ENCODE measurements at places on chromosomes 5 and 9.

GRCh38 chr9:70205366-70206020, 53.3 kb upstream of the SMC5 start:
- H3K27ac ChIP-seq: no peak overlapping the region
- no peak for DNase-seq
- H3K4me3 ChIP-seq: no peak overlapping the region
- no peaks in the 10 kb centered on the region for H3K36me3 ChIP-seq
- H3K27me3 ChIP-seq: no peaks in the 10 kb centered on the region
- H3K4me1 ChIP-seq: no peaks in the 10 kb centered on the region

DNA sequence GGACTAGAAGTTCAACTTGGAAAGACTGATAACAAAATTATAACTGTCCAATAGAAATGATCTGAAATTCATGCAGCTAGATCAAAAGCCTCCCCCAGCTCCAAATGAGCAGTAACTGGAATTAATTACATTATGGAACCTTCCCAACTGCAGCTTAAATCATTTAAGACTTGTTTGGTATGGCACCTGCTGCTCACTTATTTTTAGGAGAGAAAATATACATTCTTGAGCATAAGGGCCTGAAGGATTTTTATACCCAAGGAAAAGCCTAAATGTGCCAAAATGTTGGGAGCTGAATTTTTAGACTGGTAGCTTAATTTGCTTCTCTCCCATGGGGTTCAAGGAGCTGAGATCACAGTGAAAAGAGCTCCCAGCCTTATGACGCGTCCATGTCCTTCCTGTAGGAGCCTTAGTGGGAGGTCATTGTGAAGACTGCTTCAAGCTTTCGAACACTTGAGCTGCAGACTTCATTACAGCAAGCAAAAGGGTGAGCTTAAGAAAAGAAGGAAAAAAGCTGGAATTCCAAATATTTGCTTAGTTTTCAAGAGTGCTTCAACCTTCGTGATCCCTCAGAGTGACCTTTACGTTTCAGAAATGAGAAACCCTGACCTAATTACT, 276.0 kb downstream of the DMAC1 start:
- no peak for DNase-seq
- no peak overlapping the region for H3K4me3 ChIP-seq
- H3K27me3 ChIP-seq: no peaks in the 10 kb centered on the region
- no peak overlapping the region for H3K27ac ChIP-seq

DNA sequence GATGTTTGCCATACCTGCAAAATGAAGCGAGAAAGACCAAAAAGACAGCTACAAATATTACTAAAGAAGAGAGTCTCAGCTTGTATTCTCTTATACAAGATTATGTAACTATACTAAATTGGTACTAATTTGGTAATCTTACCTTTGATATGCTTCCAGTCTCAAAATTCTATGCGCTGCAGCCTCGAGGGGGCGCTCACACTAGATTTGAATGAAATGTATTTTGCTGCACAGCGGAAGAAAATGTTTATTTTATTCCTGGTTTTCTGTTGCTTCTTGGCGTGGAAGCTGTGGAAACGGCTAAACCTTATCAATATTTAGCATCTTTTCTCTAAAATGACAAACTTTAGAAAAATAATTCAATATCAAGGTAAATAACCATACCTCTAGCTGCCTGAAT, 267.0 kb upstream of the NUDT12 start:
- H3K27me3 ChIP-seq: no peaks in the 10 kb centered on the region
- H3K4me3 ChIP-seq: no peak overlapping the region
- no peaks in the 10 kb centered on the region for H3K4me1 ChIP-seq
- H3K27ac ChIP-seq: no peak overlapping the region

DNA sequence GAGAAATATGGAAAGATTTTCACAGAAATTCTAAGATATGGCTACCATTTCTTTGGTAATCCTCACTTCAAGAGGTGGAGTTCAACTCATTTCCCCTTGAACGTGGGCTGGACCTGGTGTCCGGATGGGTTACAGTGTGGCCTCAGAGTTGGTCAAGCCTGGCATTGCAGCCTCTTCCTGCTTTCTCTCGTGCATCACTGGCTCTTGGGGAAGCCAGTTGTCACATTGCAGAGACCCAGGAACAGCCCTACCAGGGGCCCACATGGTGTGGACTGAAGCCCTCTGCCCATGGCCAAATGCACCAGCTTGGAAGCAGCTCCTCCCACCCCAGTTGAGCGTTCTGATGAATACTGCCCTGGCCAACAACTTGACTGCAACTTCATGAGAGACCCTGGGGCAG, 47.7 kb upstream of the FCN1 start:
- peaks cover 99% of the 10 kb centered on the region for H3K27me3 ChIP-seq
- no peak overlapping the region for H3K27ac ChIP-seq
- no peak overlapping the region for H3K4me3 ChIP-seq
- H3K36me3 ChIP-seq: no peaks in the 10 kb centered on the region

DNA sequence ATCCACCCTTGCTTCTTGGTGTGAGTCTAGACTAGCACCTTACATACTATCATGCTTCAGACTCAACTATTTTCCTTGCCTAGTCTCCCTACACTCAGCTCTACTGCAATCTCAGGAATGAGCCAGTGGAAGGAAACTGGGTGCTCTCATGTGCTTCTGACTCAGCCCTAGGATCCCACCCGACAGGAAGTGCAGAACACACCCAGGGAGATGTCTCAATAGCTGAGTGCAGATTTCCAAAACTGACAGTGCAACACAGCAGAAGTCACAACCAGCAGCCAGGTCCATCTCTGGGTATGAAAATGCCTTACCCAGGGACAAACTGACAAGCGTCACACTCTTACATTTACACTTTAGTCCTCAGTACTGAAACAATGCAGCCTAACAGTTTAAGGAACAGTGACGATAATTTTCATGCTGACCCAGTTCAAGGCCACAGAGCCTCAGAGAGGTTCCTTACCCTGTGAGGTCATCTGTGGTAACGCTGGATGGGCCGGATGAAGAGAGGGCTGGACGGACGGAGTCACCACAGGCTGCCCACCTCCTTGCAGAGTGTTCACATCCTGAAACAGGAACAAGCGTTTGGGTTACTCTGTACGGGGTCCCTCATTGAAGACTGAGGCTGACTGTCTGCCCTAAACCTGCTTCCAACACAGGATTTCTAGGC, 33.0 kb downstream of the FKBP15 start:
- no peak for DNase-seq
- H3K4me1 ChIP-seq: no peaks in the 10 kb centered on the region
- no peaks in the 10 kb centered on the region for H3K27me3 ChIP-seq
- H3K36me3 ChIP-seq: peaks cover 22% of the 10 kb centered on the region
- no peak overlapping the region for H3K4me3 ChIP-seq

DNA sequence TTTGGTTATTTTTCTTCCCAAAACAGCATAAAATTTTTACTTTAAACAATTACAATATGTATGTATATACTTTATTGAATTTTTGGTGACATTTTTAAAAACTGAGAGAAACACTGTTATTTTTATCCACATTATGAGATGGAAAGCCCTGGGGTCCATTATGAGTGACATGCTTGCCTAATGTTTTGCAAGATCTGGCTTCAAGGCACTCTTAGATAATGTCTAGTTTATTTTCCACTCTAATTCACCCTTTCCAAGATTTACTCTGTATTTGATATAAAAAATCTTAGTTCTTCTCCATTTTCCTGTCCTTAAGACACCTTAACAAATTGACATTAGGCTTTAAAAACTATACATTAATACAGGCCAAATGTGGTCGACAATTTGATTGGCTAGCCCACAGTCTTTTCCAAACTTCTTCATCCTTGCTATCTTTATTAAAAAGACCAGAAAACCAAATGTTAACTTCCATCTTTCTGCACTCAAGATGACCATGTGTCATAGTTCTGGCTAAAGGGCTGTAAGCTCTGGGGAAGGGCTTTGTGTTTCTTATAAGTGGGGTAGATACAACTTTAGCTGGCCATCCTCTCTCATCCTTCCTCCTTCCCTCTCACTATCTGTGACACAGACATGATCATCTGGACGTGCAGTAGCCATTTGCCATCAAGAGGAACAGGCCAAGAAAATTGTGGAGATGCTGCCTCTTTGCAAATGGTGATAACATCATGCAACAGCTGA, 561.1 kb downstream of the PDE4D start:
- H3K36me3 ChIP-seq: no peaks in the 10 kb centered on the region
- no peak for DNase-seq
- no peaks in the 10 kb centered on the region for H3K4me1 ChIP-seq
- H3K27me3 ChIP-seq: no peaks in the 10 kb centered on the region
- no peak overlapping the region for H3K4me3 ChIP-seq

- H3K4me3 ChIP-seq: no peak overlapping the region
- no peaks in the 10 kb centered on the region for H3K36me3 ChIP-seq
- 0 out of 2 replicates have a peak, but pooled peaks cover 1% of the 10 kb centered on the region for H3K4me1 ChIP-seq
- no peak for DNase-seq
These were observed 70.6 kb upstream of the ANKH start for GRCh38 chr5:14942212-14942611.

- DNase-seq: no peak
- H3K27me3 ChIP-seq: no peaks in the 10 kb centered on the region
- H3K27ac ChIP-seq: no peak overlapping the region
- no peak overlapping the region for H3K4me3 ChIP-seq
These were observed 5.1 kb upstream of the CLINT1 start for GRCh38 chr5:157864067-157864466.

DNA sequence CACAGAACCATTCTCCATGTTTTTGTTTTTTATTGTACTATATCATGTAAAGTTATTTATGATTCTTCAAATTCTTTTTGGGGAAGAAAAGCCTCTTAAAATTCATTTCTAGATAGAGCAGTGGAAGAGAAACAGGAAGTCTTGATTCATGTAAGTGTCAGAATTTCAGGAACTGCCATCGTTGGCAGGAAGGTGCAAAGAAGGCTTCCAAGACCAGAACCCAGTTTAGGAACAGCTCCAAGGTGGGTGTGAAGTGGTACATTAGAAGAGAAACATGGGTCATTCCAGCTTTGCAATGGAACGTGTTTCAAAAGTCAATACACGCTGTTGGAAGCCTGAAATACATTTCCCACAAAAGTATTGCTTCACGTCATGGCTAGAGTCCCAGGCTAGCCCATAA, 14.8 kb downstream of the SAXO1 start:
- no peak for DNase-seq
- H3K4me3 ChIP-seq: no peak overlapping the region
- no peaks in the 10 kb centered on the region for H3K27me3 ChIP-seq
- H3K4me1 ChIP-seq: no peaks in the 10 kb centered on the region
- no peak overlapping the region for H3K27ac ChIP-seq
- no peaks in the 10 kb centered on the region for H3K36me3 ChIP-seq

DNA sequence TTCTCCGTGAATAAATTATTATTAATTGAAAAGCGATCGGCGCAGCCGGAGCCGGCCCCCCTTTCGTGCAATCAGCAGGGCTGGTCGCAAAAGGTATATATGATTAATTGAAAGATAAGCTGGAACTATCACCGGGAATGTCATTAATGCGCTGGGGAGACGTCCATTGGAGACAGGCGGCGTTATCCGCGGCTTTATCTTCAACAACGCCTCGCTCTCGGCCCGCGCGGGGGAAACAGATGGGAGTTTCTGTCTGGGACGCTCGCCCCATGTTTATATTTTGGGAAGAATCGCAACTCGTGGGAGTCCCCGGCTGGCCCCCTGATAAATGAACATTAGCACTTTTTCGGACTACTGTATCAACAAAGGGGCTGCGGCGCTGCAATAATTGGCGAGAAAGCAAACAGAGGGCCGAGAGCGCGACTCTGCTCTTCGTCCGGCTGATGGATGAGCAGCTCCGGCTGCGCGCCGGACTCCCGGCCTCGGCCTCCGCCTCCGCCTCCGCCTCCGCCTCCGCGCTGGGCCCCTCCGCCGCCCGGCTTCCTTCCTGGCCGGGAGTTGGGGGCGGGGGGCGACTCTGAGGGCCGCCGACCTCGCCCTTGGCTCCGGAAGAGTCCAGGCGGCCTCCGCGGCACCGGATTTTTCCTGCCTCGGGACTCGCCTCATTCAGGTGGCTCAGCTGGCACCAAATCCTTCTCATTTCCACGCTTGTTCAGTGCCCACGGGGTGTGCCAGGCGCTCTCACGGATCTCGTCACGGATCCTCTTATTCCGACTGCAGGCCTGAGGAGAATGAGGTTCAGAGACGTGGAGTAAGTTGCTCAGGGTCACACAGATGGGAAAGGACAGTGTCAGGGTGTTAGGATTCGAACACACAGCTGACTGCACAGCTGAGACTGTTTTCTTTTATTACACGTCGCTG, 3.6 kb upstream of the NKX2-5 start:
- peaks cover 68% of the 10 kb centered on the region for H3K27me3 ChIP-seq
- H3K36me3 ChIP-seq: no peaks in the 10 kb centered on the region
- H3K4me1 ChIP-seq: no peaks in the 10 kb centered on the region
- H3K27ac ChIP-seq: no peak overlapping the region
- no peak for DNase-seq

GRCh38 chr9:306907-307306, 92.2 kb downstream of the DOCK8 start:
- H3K27me3 ChIP-seq: no peaks in the 10 kb centered on the region
- H3K27ac ChIP-seq: no peak overlapping the region
- H3K36me3 ChIP-seq: no peaks in the 10 kb centered on the region
- no peaks in the 10 kb centered on the region for H3K4me1 ChIP-seq

DNA sequence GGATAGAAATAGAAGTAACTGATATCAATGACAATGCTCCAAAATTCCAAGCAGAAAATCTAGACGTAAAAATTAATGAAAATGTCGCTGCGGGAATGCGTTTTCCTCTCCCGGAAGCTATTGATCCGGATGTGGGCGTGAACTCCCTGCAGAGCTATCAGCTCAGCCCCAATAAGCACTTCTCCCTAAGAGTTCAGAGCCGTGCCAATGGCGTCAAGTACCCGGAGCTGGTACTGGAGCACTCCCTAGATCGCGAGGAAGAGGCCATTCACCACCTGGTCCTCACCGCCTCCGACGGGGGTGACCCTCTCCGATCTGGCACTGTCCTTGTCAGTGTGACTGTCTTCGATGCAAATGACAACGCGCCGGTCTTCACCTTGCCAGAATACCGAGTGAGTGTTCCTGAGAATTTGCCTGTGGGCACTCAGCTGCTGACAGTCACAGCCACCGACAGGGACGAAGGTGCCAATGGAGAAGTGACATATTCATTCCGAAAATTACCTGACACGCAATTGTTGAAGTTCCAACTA, 818 bp downstream of the PCDHGA10 start:
- no peak for DNase-seq
- peaks cover 19% of the 10 kb centered on the region for H3K27me3 ChIP-seq
- H3K27ac ChIP-seq: no peak overlapping the region

DNA sequence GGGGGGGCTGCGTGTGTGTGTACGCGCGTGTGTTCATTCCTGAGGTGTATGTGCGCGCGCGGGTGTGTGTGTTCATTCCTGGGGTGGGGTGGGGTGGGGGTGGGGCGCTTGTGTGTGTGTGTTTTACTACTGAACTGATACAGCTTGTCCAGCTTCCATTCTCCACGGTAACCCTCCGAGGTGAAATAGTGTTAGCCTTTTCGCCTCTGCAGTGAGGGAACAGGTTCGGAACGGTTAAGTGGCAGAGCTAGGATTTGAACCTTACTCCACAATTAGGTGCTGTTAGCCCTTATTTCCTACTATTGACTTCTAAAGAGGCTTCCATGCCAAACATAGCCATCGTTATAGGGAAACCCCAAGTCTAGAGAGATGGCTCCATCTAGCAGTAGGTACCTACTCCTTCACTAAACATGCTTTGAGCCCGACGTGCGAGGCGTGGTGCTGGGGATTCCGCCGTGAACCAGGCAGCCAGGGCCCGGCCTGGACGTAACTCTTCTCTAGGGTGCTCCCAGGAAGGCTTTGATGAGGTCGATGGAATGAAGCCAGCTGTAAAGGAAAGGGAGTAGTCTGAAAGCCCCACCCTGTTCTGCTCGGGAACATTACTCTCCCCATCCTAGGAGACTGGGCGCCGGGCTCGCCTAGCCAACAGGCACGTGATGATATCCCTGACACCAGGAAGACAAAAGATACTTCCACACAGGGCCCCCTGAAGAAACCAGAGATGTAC, 782 bp upstream of the SKP1 start:
- peaks cover 9% of the 10 kb centered on the region for H3K4me1 ChIP-seq
- no peaks in the 10 kb centered on the region for H3K36me3 ChIP-seq
- H3K27ac ChIP-seq: peak overlapping the region; percentile 96
